CD4-positive, alpha-beta T cell treated with Interferon gamma for 1 hour (primary cell): ENCODE measurements at places on chromosomes 2 and 18.

GRCh38 chr2:200296118-200296517 is 10.4 kb upstream of the SPATS2L start:
- DNase-seq = no peak

- no peak for DNase-seq
Measured at GRCh38 chr2:41695198-41696113, 352.4 kb upstream of the PKDCC start.

DNA sequence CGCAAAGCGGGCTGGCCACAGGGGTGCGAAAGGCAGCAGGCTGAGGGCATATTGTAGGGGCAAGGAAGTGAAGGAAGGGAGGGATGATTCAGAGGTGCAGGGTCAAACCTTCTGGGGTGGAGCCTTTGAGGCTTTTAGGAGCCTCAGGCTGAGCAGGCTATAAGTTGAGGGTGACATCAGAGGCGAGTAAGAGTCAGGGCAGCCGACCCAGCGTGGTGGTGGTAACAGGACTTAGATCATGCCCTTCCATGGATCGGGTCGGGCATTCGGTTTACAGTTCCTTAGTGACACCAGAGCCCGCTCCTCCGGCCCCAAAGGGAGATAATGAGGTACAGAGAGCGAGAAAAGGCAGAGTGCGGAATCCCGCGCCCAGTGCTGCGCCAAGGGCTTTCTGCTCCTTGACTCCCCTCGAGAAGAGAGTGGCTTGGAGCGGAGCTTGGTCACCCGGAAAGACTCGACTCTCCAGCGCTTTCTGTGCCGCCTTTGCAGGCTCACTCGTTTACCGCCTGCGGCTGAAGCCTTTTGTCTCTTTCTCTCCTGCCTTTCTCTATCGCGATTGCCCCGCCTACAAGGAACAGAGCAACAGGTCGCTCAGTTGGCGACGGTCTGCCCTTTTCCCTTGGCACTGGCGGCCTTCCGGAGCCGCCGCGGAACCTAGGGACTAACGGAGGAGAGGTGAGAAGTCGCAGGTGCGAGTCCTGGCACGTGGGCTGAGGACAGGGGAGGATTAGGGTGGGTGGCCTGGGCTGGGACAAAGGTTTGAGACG is 720 bp downstream of the LBX2 start:
- DNase-seq = no peak

GRCh38 chr2:235539773-235540172 is 45.9 kb downstream of the AGAP1 start:
- DNase-seq = no peak

DNA sequence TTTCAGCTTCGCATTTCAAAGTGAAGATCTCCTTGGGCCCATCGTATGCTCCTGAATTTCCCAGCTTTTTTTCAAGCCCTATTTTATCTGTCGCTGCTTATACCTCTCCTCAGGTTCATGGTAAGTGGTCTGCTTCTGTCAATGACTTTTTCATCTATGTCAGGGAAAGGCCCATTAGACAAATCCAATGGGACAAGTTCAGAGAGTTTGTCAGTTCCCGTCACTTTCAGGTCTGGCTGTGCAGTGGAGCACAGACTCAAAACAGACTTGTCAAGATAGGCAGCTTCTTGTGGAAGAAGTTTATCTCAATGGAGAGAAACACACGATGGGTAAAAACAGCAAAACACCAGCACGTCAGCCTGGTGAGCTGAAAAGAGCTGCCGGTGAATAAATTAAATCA is 100.9 kb upstream of the KLF7 start:
- DNase-seq = no peak

- DNase-seq = no peak
Measured at GRCh38 chr2:16334886-16335603, 330.6 kb downstream of the CYRIA start.

DNA sequence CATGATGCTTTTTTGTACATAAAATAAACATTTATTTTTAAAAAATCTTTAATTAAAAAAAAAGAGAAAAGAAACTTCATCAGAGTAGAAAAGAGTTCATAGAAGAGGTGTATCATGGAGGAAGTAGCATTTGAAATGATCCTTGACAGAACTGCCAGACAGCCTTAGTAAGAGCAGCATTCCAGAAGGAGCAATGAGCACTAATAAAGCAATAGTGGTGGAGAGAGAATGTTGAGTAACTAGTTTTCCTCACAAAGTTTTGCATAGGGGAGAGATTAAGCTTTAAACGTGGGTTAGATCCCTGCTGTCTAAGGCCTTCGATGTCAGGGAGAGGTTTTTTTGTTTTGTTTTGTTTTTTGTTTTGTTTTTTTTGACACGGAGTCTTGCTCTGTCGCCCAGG is 29.8 kb upstream of the METTL21A start:
- DNase-seq = no peak

GRCh38 chr2:69300650-69301049 is 86.4 kb downstream of the GFPT1 start:
- DNase-seq = no peak

- DNase-seq = no peak
Measured at GRCh38 chr2:96647681-96648080, 5.1 kb downstream of the FER1L5 start.

DNA sequence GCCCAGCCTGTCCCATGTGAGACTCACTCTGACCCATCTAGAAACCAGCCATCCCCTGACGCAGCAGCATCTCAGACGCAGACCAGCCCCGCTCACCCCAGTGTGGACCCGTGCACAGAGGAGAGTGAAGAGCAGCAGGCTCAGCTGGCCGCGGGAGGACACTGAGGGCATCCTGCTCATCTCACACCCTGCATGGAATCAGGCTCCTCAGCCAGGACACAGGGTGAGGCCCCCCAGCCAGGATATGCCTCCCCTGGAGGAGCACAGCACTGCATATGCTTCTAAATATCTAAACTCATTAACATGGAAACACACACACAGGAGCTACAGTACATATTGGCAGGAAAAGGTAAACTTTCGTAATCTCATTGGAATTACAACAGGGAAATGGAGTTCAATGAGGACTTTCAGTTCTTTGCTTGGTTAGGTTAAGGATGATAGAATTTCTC is 34.4 kb downstream of the NEMP2 start:
- no peak for DNase-seq

DNA sequence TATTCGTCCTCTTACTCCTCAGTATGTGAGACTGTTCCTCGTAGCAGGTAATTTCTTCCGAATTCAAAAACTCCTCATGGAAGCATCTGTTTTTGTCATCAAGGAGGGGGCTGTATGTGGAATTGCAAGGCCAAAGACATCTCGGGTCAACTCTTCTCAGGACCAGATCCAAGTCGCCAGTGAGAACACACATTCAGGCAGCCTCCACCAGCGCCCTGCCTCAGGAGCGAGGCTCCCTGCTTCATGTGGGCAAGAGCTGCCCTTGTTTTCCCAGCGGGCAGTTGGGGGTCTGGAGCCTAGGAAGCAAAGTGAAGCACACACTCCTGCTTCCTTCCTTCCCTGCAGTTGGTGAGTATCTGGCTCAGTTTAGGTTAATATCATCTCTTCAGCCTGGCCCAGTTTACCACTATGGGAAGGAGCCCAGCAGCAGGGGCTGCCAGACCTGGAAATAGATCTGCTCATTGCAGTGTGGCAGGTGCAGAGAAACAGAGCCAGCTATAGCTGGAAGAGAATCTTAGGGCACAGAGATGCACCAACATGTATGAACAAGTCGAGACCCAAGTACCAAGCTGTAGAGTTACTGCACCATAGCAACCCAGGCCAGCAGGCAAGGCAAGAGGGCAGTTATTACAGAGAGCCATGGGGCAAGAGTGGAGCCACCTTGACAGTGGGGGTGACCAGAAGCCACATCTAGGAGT is 25.3 kb downstream of the TMEM127 start:
- DNase-seq = no peak

GRCh38 chr2:134852518-134852917 is 14.1 kb downstream of the ACMSD start:
- DNase-seq = no peak

GRCh38 chr2:213491376-213491775 is 207.1 kb downstream of the SPAG16 start:
- DNase-seq = no peak

GRCh38 chr18:26207937-26208336 is 18.3 kb upstream of the TAF4B start:
- no peak for DNase-seq

GRCh38 chr18:32081881-32082280 is 9.8 kb upstream of the RNF138 start:
- no peak for DNase-seq

GRCh38 chr2:12451726-12452125 is 265.0 kb upstream of the TRIB2 start:
- no peak for DNase-seq

- peak; percentile 57 for DNase-seq
Measured at GRCh38 chr2:84741182-84741822, 139.6 kb downstream of the TRABD2A start.

GRCh38 chr2:38440655-38441054 is 63.6 kb upstream of the ATL2 start:
- DNase-seq = no peak

- DNase-seq = no peak
Measured at GRCh38 chr2:159106109-159106508, 137.7 kb downstream of the TANC1 start.

DNA sequence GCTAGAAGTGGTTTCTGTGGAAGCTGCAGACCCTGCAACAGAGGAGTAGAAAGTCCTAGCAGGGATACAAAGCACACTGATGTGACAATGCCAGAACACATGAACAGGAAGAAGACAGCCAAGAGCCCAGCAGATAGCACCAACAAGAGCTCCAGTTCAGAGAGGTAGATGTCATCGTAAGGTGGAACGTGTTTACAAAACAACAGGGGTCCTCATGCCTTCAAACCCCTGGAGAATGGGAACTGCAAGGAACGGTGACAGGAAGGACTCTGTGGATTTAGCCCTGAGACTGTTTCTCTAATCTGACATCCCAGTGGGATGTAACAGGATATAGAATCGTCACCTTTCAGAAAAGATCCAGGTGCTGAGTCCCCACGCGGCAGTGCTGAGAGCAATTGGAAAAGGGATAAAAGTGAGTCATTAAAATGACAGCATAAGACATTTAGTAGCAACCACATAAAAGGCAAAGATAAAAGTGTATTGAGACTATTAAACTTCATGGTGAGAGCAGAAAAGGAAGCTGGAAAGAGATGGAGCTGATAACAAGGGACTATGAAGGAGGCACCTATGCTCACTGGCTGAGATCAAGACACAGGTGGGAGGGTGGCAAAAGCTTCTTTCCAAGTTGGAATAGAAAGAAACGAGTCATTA is 195.2 kb downstream of the FBXO15 start:
- no peak for DNase-seq

- no peak for DNase-seq
Measured at GRCh38 chr18:22417496-22418188, at the start of gene CTAGE1. Gene CTAGE1 (minus strand): TSS chr18:22417915. CDS start chr18:22417811, 104 bp downstream.

- DNase-seq = no peak
Measured at GRCh38 chr2:239370403-239370802, 30.4 kb downstream of the HDAC4 start.

GRCh38 chr2:28263690-28264089 is 129.0 kb upstream of the FOSL2 start:
- no peak for DNase-seq

GRCh38 chr2:226227341-226227740 is 572.3 kb downstream of the IRS1 start:
- no peak for DNase-seq

DNA sequence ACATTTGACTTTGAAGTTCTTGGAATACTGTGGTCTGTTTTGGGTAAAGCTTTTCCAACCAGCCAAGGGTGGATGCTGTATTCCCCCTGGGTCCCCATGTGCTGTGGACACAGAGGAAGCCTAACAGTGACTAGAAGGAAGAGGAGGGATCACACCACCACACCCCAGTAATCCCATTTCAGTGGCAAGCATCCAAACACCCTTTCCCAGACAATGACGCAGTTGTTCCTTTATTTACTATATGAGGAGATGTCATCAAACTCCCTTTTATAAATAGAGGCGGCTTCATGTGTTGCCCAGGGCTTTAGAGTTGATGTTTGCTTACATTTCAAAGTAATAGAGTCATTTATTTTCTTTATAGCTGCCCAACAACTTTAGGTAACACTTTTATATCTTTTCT is 959.4 kb upstream of the GYPC start:
- DNase-seq = no peak

- no peak for DNase-seq
Measured at GRCh38 chr2:109560265-109560664, 53.5 kb downstream of the SEPTIN10 start.

GRCh38 chr2:12718711-12719399 is 2.1 kb downstream of the TRIB2 start:
- DNase-seq = no peak

DNA sequence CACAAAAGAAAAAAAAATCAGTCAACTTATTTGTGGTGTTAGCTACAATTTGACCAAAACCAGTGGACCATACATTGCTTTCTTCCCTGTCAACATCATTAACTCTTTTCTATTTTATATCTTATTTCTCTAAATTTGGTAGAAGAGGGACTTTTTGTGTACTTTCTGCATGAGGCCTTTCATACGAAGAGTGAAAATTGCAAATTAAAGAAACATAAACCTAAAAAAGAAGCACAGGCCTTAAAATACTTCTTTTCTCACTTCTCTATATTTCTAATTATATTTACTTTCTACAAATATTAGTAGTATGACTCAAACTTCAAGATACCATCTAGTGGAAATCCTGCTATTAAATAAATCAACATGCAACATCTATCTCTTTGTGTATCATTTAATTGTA is 1073.4 kb upstream of the ZEB2 start:
- no peak for DNase-seq

GRCh38 chr2:28693223-28693622 is 58.4 kb upstream of the PPP1CB start:
- DNase-seq = no peak

GRCh38 chr2:149526689-149527088 is 60.9 kb downstream of the MMADHC start:
- no peak for DNase-seq

DNA sequence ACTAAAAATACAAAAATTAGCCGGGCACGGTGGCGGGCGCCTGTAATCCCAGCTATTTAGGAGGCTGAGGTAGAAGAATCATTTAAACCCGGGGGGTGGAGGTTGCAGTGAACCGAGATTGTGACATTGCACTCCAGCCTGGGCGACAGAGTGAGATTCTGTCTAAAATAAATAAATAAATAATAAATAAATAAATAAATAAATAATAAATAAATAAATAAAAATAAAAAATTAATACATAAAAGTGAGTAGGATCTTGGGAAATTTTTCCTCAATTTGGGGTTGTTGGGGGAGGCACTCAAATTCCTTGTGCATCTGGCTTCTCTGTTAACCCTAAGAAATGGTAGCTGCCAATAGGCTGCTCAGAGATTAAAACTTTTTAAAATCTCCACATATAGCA is 20.3 kb upstream of the FOXI3 start:
- DNase-seq = no peak

GRCh38 chr2:17363846-17364245 is 154.4 kb downstream of the RAD51AP2 start:
- DNase-seq = no peak

DNA sequence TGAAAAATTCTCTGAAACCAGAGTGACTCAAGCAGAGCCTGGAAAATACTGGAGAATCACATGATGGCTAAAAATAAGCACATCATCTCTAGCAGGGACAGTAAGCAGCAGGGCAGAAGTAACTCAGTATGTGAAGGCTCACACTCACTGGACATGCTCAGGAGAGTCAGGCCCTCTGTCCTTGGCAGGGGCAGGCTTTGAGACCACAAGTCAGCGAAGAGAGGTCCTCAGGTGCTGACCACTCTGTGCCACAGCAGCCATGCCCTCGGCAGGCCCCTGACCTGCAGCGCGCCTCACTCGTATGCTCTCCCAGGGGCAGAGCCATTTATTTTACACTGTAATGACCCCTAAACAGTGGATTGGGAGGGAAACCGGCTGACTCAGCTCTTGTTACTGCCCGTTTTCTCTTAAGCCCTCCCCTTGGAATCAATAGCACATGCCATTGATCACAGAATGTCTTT is 76.8 kb downstream of the MAPRE2 start:
- DNase-seq = no peak

GRCh38 chr2:238370094-238370822 is 49.9 kb downstream of the TRAF3IP1 start:
- DNase-seq = no peak
